ENCODE measurements at places on chromosomes 7 and 10. TPM values are rescaled to one million over a fixed set of nuclear protein-coding genes. Genes with fewer than 3 reads are reported as not detected.

- DNase-seq, result no peak
Measured at GRCh38 chr10:130400890-130401289, 264.7 kb downstream of the GLRX3 start.

Gene BUD23
- 39.6 TPM for total RNA-seq

DNA sequence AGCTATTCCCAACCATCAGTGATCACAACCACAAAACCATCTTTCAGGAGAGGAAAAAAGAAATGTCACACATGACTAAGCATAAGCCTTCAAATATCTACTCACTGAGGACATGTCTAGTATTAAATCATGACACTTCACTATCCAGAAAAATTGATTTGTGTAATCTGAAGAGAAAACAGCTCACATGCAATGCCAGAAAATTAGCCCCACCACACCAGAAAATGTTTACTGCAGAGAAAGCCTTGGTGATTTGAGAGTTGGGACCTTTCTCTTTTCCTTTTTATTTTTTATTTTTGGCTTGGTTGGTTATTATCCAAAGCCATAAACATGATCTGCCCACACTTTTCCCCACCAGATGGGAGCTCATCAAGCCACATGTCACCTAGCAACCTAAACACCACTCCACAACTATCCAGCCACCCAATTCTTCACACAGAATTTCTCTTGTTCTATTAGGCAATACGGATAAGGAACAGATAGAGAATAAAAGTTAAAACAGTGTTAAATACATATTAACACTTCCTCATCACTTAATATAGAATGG is 3.1 kb downstream of the PARD3 start:
- no peak for DNase-seq

Gene FKBP9
- 122 TPM for total RNA-seq

DNA sequence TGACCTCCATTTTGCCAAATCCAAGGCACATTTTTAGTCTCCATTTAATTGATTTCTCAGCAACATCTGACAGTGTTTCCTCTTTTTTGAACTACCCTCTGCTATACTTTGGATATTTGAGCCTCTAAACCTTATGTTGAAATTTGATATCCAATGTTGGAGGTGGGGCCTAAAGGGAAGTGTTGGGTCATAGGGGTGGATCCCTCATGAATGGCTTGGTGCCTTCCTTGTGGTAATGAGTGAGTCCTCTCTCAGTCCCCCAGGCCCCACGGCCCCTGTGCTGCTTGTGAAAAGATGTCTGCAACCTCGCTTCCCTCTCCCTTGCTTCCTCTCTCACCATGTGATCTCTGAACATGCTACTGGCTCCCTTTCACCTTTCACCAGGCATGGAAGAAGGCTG is 96.8 kb upstream of the DGKB start:
- DNase-seq, result no peak

- DNase-seq, result no peak
Measured at GRCh38 chr10:3622427-3622826, 162.6 kb downstream of the KLF6 start.

DNA sequence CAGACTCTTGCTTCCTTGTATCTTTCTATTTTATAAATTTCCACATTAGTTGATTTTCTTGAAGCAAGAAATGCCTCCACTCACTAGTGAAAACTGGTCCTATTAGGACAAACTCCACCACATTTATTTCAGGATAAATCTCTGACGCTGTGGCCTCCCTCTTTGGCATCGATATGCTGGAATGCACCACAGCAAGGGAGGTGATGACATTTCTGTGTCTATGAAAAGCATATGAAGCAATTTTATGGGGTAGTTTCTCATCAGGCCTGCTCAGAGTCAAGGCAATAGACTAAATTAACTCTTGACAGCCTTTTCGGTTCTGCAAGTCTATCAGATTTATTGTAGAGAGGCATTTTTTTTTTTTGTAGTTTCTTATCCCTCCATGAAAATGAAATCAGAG is 304.4 kb downstream of the ZEB1 start:
- no peak for DNase-seq
